ENCODE measurements at places on chromosomes 3 and 15. TPM values are rescaled to one million over a fixed set of nuclear protein-coding genes. Genes with fewer than 3 reads are reported as not detected.

DNA sequence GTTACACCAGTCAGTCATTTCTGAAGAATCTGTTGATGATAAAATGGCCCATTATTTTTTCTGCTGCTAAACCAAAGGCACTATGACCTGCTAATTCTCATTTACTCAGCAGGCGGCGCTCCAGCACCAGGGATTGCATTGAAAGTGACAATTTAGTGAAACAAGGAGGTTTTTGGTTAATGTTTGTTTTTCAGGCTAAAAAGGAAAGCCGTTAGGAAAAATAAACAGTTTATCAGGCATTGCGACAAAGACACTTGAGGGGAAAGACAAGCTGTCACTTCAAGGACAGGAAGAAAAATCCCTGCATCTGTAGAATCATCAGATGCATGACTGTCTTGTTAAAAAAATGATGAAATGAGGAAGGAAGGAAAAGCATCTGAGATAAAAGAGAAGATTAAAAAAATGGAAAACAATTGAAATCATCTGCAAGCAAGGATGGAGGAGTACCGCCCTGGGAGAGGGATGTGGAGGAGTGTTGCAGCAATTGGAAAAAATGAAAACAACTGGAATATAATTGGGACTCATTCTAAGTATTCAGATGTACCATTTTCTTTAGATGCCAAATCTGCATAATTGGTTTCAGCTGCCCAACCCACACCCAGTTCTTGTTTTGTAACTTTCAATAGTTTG, 54.0 kb downstream of the NR1D2 start:
- peaks cover 16% of the 10 kb centered on the region for H3K27me3 ChIP-seq
- H3K4me3 ChIP-seq, result no peak overlapping the region
- H3K36me3 ChIP-seq, result no peaks in the 10 kb centered on the region

DNA sequence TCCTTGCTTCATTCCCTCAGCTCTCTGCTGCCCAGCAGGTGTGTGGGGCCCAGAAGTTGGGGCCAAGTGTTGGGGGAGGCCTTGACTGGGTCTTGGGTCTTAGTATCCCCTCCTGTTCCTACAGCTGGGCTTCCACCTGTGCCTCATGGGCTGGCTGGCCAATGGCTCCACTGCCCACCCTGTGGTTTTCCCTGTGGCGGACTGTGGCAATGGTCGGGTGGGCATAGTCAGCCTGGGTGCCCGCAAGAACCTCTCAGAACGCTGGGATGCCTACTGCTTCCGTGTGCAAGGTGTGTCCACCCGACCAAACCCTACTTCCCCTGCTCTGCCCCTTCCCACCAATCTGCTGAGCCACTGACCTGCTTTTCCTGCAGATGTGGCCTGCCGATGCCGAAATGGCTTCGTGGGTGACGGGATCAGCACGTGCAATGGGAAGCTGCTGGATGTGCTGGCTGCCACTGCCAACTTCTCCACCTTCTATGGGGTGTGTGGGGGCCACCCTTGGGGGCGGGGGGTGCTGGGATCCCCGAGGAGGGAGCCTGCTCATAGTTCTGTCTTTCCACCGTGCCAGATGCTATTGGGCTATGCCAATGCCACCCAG, 10.9 kb downstream of the NT5DC2 start:
- no peak for DNase-seq
- peaks cover 18% of the 10 kb centered on the region for H3K36me3 ChIP-seq

DNA sequence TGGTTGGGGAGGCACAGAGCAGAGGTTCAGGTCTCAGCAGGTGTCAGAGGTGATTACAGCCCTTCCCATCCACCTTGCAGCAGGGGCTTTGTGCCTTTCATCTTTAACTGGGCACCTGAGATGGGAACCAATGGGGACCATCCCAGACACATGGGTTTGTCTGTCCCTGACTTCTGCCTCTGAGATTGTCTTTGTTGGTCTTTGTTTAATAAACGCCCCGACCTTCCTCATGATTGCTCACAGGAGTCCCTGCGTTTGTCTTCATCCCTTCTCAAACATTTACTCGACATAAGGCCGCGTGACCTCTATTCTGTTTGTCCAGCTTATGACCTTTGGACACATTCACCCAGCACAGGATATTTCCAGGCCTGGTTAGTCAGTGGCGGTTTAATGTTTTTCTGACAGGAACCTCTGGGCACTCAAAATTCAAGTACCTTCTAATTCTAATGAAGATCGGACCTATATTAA, 5.9 kb downstream of the ZSCAN2 start:
- H3K27me3 ChIP-seq, result no peaks in the 10 kb centered on the region
- H3K4me1 ChIP-seq, result peaks cover 7% of the 10 kb centered on the region
- no peak overlapping the region for H3K27ac ChIP-seq
- DNase-seq, result no peak
- H3K36me3 ChIP-seq, result peaks cover 11% of the 10 kb centered on the region

- H3K4me3 ChIP-seq, result no peak overlapping the region
- no peak for DNase-seq
- H3K27ac ChIP-seq, result peak overlapping the region; percentile 99
- H3K4me1 ChIP-seq, result peaks cover 40% of the 10 kb centered on the region
- H3K36me3 ChIP-seq, result peaks cover 3% of the 10 kb centered on the region
Measured at GRCh38 chr3:99659951-99660350, 21.6 kb downstream of the COL8A1 start.

- no peak overlapping the region for H3K27ac ChIP-seq
- peaks cover 4% of the 10 kb centered on the region for H3K4me1 ChIP-seq
- H3K36me3 ChIP-seq, result peaks cover 16% of the 10 kb centered on the region
- no peaks in the 10 kb centered on the region for H3K27me3 ChIP-seq
- H3K4me3 ChIP-seq, result no peak overlapping the region
Measured at GRCh38 chr3:136151219-136151618, 44.9 kb downstream of the MSL2 start.

The BUB1B gene
- 3.2 TPM for total RNA-seq

The TEX9 gene
- total RNA-seq, result 11.0 TPM
